ENCODE measurements at places on chromosomes 16 and 17. TPM values are rescaled to one million over a fixed set of nuclear protein-coding genes. Genes with fewer than 3 reads are reported as not detected.

DNA sequence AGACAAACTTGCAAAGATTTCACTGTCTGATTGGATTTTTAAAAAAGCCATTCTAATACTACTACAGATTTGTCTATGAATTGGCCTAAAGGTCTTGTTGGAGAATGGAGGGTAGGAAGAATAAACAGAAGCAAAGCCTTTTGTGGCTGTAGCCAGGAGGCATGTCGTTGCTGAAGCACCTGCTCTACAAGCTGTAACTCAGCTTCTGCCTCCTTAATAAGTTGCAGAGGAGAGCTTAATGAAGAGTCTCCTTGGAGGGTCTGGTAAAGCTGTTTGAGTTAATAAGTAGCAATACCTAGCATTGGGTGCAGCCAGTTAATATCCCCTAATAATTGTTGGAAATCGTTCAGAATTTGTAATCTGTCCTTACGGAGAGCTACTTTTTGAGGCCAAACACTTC is 10.0 kb upstream of the ZNF689 start:
- DNase-seq = no peak

DNA sequence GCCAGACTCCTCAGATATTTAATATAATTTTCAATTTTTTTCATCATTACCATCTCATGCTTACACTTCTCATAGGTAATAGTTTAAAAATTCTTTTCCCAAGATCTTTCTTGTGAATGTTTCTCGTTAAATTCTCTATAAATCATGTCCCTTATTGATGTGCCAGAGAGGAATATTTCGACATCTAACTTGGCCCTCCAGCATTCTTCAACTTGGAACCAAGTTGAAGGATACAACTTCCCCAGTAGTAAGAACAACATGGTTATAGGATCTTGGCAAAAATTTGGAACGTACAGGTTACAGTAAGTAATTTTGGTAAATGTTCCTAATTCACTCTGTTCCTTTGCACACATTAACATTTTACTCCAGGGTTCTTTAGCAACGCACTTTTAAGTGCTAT is 731.8 kb downstream of the CDH11 start:
- DNase-seq = no peak

GRCh38 chr17:61353615-61354014 is 46.0 kb upstream of the TBX2 start:
- DNase-seq = no peak

The SHBG gene
- total RNA-seq = 70.2 TPM

The CCL1 gene
- total RNA-seq = not detected

The NEUROD2 gene
- not detected for total RNA-seq

The HS3ST3A1 gene
- total RNA-seq = 4.0 TPM
